Hindlimb muscle (tissue), 1 donor: ENCODE measurements at places on chromosomes 12 and 14. TPM values are rescaled to one million over a fixed set of nuclear protein-coding genes. Genes with fewer than 3 reads are reported as not detected.

- no peak for DNase-seq
These were observed 479.4 kb downstream of the VRK1 start for GRCh38 chr14:97276573-97276972.

GRCh38 chr14:66228267-66228970 lies 257.8 kb upstream of the CCDC196 start:
- no peak for DNase-seq

DNA sequence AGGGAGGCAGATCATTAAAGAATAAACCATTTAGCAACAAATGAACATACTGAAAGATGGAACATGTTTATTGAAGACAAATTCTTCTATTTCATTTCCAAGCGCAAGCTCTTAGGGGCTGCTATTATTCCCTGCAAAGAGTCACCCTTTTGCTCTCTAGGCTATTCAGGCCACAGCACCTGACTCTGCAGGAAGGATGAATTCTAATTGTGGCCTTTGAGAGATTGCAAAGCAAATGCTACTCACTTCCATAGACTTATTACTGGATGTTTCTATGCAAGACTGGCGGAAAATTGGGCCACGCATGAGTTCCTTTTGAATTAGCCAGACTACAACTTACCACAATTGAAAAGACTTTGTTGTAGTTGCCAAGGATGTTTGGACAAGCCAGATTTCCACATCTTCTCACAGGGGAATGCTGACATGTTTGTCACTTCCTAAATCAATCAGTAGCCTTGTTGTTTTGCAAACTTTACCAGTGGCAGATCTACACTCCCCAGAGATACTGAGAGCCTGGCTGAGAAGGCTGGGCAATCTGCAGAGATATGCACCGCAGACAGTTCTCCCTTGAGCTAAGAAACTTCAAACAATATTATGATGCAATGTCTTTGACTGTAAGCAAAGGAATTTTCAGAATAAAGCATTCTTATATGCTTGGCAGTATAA lies 334.3 kb upstream of the SYT1 start:
- no peak for DNase-seq

DNA sequence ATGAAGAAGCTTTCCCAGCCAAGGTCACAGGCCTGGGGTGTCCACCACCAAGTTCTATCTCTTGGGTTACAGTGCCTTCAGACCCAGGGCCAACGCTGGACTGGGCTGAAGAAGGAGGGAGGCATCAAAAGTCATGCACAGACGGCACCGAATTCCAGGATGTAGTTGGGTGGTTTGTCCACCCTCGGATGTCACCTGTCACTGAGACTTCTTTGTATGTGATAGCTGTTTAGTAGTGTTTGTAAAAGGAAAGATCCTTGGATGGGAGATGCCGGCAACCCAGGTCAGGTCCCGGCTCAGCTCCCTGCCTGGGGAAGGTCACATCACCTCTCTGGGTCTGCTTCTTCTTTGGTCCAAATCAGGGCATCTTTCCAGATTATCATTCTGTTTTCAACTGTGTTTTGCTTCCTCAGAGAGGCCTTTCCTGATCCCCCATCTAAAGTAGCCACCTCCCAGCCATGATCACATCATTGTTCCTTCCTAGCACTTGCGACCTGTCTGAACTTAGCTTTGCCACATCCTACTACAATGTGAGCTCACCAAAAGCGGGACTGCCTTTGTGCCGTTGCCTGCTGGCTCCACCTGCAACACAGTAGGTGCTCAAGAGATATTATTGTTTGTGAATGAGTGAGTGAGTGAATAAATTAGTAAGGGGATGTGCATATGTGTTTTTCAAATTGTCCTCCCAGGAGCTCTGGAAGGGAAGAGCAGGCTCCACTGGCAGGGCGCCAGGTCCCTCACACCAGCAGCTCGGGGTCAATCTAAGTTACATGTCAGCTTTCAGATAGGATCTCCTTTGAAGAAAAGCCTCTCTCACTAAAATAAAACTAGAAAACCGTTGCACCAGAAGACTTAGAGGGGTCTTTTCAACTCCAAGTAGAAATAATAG lies 2.1 kb downstream of the TSPAN11 start:
- DNase-seq = no peak

- no peak for DNase-seq
These were observed 58.8 kb downstream of the TRMT5 start for GRCh38 chr14:60922050-60922449.

DNA sequence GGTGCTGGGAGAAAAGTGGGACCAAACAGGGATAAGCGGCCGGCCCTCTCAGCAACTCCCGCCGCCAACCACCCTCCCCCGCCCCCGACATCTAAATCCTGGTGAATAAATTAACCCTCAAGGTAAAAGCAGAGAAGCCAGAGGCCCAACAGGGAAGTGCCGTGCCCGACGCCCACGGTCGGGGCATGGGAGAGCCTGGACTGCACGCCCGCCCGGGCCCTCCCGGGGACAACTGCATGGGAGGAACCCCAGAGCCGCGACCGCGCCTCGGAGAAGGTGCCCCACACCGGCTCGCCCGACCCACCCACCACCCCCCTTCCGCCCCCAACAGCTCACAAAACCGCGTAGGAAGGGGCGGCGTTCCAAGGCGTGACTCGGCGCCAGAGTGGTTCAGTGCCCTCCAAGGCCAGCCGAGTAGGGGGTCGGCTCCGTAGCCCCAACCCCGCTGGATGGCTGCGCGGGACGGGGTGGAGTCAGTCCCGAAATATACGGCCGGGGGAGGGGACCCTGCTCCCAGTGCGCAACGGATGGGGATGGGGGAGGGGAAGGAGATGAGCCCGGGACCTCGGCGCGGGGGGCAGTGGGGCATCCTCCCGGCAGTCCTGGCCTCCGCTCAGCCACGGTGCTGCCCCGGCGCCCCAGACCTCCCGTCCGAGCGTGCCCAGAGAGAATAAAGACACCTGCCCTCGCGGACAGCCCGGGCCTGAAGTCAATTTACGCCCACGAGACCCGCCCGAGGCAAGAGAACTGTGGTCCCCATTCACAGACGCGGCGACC lies 732 bp downstream of the SLC25A29 start:
- no peak for DNase-seq

GRCh38 chr12:41556176-41556575 lies 368.1 kb downstream of the PDZRN4 start:
- no peak for DNase-seq

DNA sequence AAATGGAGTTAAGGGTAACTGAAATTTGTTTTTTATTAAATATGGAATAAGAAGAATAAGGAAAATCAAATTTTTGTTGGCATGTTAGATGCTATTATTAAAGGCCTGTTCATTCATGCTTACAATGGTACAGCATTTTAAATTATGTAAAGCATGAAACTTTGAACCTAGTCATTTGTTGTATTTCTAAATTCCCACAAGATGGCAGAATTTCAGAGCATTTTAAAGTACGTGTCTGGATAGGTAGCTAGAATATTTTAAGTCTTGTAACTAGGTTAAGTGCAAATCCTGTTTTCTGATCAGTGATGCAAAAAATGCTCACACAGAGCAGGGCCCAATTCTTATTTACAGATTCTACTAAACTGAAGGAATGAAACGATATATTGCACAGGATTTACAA lies 585.6 kb upstream of the MIS18BP1 start:
- no peak for DNase-seq

GRCh38 chr12:27968972-27969623 lies 3.4 kb downstream of the PTHLH start:
- DNase-seq = peak; percentile 36

- peak; percentile 38 for DNase-seq
These were observed 400.9 kb downstream of the SNAPC1 start for GRCh38 chr14:62162998-62163589.

GRCh38 chr12:3371018-3371417 lies 120.0 kb upstream of the PRMT8 start:
- DNase-seq = no peak

DNA sequence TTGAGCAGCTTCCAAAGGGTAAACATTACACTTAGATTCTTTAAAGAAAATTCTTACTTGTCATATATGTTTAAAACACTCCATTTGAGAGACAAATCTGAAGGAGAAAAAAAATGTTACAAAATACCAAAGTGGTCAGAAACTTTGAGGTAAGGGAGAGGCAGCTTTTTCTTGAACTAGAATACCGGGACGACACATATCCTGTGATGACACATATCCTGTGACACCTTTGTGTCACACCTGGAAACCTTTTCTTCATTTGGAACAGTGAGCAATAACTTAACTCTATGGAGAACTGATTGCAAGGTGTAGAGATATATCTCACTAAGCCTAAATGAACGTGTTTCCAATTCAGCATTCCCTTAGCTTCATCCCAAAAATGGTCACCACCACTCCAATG lies 4.6 kb upstream of the GRIN2B start:
- no peak for DNase-seq

Gene SVOP
- 0.31 TPM for polyA plus RNA-seq

Gene TAS2R8
- polyA plus RNA-seq = not detected
